COLO829 (cell line): ENCODE measurements at places on chromosomes 2 and 18.
A peak's percentile ranks its signal among the peaks of the same experiment; 100 is the strongest.

GRCh38 chr2:88350331-88351248 is 101.9 kb downstream of the FOXI3 start:
- peak; percentile 22 for DNase-seq

GRCh38 chr2:2743164-2743571 is 412.1 kb upstream of the MYT1L start:
- no peak for DNase-seq

DNA sequence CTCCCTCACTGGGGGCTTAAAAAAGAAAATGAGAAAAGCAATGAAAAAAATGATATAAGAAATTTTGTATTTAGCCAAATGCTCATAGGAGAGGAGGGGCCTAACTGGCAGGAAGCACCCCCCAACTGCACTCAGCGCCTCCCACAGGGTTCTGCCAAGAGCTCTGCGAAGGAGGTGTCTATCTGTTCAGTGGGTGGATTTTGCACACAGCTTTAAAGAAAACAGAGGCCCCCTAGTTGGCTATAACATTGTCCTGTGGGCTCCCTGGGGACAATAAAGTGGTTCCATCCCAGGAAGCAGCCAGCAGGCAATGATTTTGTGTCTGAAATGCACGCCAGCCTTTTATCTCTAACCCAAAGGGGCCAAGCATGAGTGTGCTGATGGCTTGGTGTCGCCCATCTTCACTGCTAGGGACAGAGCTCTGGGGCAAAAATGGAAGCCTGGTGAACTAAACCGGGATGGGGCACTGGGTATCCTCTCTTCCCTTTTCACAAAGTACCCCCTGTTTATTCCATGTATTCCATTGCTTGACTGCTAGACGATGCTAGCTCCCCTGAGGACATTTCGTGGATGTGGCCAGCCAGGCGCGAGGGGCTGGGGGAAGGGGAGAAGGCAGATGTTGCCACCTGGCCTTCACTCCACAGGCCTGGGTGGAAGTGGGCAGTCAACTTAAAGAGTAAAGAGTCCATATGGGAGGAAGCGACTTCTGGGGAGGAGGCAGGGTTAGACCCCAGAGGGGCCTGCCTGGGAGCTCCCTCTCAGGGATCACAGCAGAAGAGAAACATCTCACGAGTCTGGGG is 205.7 kb downstream of the CYP26B1 start:
- DNase-seq, result no peak

GRCh38 chr2:8457092-8457481 is 224.8 kb upstream of the ID2 start:
- DNase-seq, result no peak

DNA sequence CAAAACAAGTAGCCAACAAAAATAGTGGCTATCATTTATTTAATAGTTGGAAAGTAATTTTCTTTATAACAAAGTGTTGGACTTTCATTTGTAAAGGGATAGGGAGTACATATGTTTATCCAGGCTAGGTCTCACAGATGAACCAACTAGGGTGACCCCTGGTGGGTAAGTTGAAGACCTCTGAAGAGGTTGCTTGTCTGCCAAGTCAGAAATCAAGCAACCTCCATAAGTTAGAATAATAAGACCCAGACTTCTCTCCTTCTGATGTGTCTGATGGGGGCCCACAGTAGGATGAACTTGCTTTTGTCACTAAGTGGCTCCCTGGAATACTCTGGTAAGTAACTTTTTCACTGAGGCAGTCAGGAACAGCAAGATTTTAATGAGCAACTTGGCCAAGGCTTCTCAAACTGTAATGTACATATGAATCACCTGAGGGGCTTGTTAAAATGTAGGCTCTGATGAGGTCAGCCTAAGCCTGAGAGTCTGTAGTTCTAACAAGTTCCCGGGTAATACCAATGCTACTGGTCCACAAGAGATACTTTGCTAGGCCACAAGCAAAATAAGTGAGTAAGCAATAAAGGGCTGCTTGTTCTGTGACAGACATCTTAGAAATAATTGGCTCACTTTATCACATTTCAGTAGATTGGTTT is 319.6 kb downstream of the PIK3C3 start:
- DNase-seq, result peak; percentile 40

DNA sequence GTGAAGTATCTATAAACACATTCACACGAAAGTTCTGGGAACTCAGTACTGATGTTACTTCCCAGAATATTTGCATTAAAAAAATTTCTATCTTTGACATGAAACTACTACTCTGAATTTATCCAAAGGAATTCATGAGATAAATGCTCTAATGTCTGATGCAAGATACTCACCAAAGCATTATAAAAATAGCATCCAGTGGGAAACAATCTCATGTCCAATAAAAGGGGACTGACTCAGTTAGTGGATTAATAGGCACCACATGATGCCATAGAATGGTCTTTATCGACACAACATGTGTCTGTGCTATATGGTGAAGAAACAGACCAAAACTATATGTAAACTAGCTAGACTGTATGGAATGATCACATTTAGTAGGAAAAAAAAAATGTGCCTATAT is 33.9 kb downstream of the LAMA3 start:
- no peak for DNase-seq

DNA sequence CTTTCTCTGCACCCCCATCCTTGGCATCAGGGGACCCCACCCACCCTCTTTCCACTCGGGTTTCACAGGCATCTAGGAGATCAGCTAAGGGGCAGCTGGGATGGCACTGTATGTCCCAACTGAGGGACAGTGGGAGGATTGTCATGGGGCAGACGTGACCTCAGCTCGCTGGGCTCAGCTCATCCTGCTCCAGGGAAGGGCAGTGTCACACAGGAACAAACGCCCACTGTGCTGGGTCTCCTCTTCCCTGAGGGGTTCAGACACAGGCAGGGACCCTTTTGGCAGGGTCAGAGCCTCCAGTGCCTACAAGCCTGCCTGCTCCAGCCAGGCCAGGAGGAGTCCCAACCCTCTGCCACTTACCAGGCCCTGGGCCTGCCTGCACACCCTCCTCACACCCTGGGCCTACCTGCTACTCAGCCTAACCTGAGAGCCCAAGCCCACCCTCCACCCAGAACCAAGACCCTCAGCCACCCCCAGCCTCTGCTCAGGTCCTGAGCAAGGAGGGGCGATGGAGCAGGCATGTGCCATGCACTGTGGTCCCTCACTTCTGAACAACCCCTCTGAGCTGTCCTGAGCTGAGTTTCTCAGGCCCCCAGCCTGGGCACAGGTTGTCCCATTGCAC is 68.2 kb downstream of the HS1BP3 start:
- no peak for DNase-seq

- DNase-seq, result no peak
These were observed 28.5 kb downstream of the HPCAL1 start for GRCh38 chr2:10331027-10331701.

DNA sequence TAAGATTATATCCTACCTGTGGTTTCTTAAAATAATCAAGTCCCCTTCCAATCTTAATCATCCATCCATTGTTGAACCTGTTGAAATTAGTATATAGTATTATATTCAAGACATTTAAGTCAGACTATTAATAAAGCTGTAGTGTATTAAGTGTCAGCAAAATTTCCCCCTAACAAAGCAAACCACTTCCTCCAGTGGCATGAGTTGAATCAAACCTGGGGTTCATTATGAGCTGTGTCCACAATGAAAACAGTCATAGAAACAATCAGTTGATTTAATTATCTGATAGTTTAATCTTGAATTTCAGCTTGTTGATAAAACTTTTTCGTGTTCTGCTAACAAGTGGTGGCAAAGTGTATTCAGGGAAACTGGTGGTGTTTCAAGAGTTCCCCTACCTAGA is 11.3 kb downstream of the MITD1 start:
- no peak for DNase-seq

DNA sequence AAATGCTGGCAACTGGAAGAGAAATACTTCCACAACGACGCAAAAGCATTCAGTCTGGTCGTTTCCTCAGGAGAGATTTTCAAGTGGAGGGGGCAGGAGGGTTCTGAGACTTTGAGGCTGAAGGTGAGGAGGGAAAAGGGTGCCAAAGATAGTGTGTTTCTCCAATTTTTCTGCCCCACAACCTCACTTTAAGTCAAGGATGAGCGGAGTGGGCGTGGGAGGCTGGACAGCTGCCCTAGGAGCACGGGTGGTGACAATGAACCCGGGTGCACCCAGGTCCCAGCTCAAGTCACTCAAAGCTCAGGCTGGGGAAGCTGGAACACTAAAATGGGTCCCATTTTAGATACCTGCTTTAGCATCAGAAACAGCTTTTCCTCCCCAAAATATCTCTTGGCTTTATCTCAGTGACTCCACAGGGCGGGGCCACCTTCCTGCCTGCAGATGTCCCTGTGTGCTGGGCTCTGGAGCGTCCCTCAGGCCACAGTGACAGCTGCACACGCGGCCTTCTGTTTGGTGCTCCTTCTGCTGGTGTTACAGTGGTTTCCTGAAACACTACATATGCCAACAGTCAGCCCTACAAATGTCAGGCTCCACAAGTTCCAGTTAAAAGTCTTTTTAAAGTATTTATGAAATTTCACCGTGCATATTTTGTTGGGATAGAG is 1.4 kb upstream of the MBP start:
- no peak for DNase-seq

GRCh38 chr2:231530099-231531011 is at the start of gene NMUR1:
Gene NMUR1 (minus strand): TSS chr2:231530445. CDS start chr2:231530361, 84 bp downstream.
- DNase-seq, result no peak
